ENCODE measurements at places on chromosomes 5 and 9. TPM values are rescaled to one million over a fixed set of nuclear protein-coding genes. Genes with fewer than 3 reads are reported as not detected.

- peak; percentile 84 for DNase-seq
Measured at GRCh38 chr9:19445452-19445851, 36.6 kb downstream of the ACER2 start.

DNA sequence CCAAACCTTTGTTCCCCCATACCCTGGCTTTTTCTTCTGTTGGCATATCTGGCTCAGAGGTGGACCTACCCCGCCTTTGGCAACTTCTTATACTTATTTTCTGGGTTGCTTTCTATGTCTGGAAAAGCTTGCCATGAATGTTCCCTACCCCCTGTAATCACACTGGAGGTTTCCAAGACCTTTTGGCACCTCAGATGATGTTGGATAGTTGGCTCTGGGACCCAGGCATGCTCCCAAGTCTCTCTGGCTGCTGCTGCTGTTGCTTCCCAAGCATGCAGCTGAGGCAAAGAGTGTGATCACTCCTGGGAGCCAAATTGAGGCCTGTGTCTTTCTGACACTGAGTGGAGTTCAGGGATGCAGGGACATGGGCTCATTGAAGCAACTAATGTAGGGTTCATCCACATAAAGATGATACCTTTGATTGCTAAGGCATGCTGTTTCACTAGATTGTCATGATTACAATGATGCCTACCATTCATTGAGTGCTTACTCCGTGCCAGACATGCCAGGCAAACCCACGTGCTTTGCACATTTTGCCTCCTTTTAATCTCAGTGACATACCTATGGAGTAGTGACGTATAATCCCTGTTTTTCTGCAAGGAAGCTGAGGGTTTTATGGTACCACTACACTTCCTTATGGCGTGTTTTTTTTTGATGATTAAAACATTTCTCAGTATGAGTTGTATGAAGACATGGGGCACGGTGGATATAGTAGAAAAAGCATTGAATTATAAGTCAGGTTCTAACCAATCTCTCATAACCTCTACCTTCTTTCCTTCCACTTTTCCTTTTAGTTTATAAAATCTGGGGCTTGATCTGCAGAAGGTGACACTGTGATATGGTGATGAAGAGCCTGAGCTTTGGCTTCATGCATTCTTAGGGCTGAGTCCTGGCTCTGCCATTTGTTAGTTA, 73.1 kb downstream of the ARHGAP26 start:
- DNase-seq: no peak

- DNase-seq: no peak
Measured at GRCh38 chr5:56829137-56829908, 14.0 kb downstream of the MAP3K1 start.

DNA sequence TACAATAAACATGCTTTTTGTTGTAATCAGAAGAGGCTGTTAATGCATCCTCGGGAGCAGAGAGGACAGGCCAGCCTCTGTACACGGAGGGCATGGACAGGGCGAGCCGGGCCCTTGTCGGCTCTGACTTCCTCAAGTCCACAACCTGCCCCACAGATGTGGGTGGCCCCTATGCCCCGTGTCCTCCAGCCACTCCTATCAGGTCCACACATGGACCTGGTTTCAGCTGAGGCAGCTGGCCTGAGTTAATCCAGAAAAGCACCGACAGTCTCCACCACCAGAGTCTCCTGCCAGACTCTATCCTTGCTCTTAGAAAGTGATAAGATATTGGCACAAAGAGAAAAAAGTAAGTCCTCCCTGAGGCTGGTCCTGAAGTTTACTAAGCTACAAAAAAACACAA, 52.4 kb upstream of the PHYKPL start:
- no peak for DNase-seq

IDNK gene
- 3.2 TPM for total RNA-seq

All from myocyte (in vitro differentiated cells).